ENCODE measurements at places on chromosomes 11 and 22. TPM values are rescaled to one million over a fixed set of nuclear protein-coding genes. Genes with fewer than 3 reads are reported as not detected.

GRCh38 chr22:19120829-19121630, 1.2 kb downstream of the DGCR2 start:
- peak overlapping the region; percentile 95 for H3K27ac ChIP-seq
- no peaks in the 10 kb centered on the region for H3K27me3 ChIP-seq
- H3K4me3 ChIP-seq = peak overlapping the region; percentile 88
- peak; percentile 15 for DNase-seq
- peaks cover 40% of the 10 kb centered on the region for H3K4me1 ChIP-seq

GRCh38 chr11:21861314-21861713, 331.6 kb upstream of the ANO5 start:
- no peak for DNase-seq
- H3K27me3 ChIP-seq = no peaks in the 10 kb centered on the region
- no peaks in the 10 kb centered on the region for H3K36me3 ChIP-seq
- no peak overlapping the region for H3K27ac ChIP-seq

- H3K4me1 ChIP-seq = peaks cover 15% of the 10 kb centered on the region
- H3K36me3 ChIP-seq = peaks cover 47% of the 10 kb centered on the region
- DNase-seq = peak; percentile 83
- no peak overlapping the region for H3K4me3 ChIP-seq
Measured at GRCh38 chr22:37626144-37626543, 13.3 kb upstream of the SH3BP1 start.

GRCh38 chr22:35554297-35554845, 13.7 kb downstream of the RASD2 start:
- no peak overlapping the region for H3K27ac ChIP-seq
- H3K27me3 ChIP-seq = no peaks in the 10 kb centered on the region
- H3K4me3 ChIP-seq = no peak overlapping the region
- peaks cover 3% of the 10 kb centered on the region for H3K4me1 ChIP-seq
- no peak for DNase-seq

GRCh38 chr22:50260801-50261614, 475 bp downstream of the MAPK12 start:
- H3K27me3 ChIP-seq = no peaks in the 10 kb centered on the region
- peak overlapping the region; percentile 62 for H3K4me3 ChIP-seq
- peak overlapping the region; percentile 68 for H3K27ac ChIP-seq
- no peak for DNase-seq

DNA sequence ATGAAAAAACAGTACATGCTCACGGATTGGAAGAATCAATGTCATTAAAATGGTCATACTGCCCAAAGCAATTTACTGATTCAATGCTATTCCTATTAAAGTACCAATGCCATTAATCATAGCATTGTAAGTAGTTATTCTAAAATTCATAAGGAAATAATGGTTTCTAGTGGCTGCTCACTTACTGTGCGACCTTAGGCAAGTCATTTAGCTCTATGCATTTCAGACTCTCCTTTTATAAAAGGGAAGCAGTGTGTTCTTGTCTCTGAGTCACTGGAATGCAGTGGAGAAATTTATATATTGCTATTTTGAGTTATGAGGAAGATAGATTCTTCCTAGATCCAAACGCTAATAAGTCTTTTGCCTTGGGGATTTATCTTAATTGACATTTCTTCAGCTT, 174.8 kb downstream of the KCNA4 start:
- no peak for DNase-seq
- no peak overlapping the region for H3K4me3 ChIP-seq
- no peak overlapping the region for H3K27ac ChIP-seq
- no peaks in the 10 kb centered on the region for H3K27me3 ChIP-seq

DNA sequence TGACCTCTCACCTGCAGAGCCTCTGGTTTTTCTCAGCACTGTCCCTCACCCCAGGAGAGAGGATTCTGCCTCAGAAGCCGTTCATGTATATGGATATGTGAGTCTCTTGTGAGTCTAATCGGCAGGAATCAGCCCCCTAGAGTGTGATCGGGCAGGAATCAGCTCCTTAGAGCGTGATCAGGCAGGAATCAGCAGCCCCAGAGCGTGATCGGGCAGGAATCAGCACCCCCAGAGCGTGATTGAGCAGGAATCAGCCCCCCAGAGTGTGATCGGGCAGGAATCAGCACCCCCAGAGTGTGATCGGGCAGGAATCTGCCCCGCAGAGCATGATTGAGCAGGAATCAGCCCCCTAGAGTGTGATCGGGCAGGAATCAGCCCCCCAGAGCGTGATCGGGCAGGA, 80.0 kb upstream of the EIF3D start:
- no peak overlapping the region for H3K27ac ChIP-seq
- no peak for DNase-seq
- H3K36me3 ChIP-seq = no peaks in the 10 kb centered on the region
- no peak overlapping the region for H3K4me3 ChIP-seq
- H3K4me1 ChIP-seq = no peaks in the 10 kb centered on the region

DNA sequence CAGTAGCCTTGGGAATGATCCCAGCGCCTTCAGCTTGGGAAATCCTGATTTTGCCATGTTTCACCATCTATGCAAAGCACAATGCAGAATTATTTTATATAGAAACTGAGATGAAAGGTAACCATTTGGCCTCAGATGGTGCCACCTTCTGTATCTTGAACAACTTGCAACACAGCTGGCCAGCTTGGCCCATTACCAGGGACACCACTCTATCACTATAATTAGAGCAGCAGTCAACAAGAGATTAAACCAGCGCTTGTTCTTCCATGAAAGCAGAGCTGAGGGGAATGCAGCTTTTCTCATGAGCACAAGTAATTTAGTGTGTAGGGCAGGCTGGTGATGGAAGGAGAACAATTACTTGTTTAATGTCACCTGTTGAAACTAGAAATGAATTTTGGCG, 6.7 kb upstream of the ZDHHC13 start:
- DNase-seq = peak; percentile 61
- no peak overlapping the region for H3K27ac ChIP-seq
- no peaks in the 10 kb centered on the region for H3K27me3 ChIP-seq
- no peaks in the 10 kb centered on the region for H3K36me3 ChIP-seq

DNA sequence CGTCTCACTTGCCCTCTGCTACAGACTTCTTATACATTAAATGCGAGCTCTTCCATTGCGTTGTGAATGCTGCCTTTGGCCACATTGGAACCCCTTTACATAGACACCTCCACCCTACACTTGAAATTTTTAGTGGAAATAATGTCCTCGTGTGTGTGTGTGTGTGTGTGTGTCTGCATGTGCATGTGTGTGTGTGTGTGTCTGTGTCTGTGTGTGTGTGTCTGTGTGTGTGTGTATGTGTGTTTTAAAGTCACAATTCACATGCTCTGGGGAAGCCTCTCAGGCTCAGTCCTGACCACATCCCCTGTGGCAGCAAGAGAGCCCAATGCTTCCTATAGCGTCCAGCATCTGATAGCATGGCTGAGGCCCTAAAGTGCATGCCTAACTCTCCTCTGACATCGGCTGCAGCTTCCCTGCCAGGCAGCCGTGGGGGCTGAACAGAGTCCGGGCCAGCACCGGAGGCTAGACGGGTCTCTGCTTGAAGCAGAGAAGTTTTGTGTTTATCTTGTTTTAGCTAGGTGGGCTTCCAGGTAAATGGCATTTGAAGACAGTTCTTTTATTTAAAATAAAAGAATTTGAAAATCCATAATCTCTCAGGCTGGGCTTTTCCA, 64.5 kb upstream of the EMID1 start:
- H3K27me3 ChIP-seq = no peaks in the 10 kb centered on the region
- H3K27ac ChIP-seq = no peak overlapping the region
- no peak for DNase-seq
- H3K36me3 ChIP-seq = peaks cover 7% of the 10 kb centered on the region
- peaks cover 12% of the 10 kb centered on the region for H3K4me1 ChIP-seq

DNA sequence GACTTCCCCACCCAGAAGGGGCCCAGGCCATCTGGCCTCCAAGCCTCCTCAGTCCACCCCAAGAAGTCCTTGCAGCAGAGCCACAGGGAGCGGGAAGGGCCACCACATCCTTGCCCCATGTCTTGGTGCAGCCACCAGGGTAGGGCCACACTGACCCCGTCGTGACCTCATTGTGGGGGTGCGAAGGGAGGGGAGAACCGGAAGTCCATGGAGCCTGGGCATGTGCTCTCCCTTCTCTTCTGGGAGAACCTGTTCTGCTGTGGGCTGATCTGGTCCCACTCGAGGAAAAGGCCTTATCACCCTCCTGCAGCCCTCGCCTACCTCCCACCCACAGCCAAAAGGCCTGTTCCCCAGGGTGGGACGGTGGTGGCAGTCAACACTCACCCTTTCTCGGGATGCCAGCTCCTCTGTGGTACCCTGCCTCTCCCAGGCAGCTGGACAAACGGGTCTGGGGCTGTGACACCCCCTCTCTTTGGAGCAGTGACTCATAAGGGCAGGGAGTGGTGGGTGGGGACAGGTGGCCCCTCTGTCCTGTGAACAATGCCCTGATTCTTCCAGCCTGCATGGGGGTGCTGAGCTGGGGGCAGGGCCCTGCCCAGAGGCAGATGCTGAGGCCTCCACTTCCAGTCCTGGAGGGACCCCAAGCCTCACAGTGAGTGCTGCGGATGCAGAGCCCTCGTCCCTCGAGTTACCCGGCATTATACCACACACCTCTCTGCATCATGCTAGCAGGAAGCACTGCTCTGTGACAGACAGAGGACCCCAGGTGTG, 14.6 kb upstream of the CTSD start:
- no peak for DNase-seq
- H3K27me3 ChIP-seq = peaks cover 9% of the 10 kb centered on the region
- no peaks in the 10 kb centered on the region for H3K36me3 ChIP-seq
- no peaks in the 10 kb centered on the region for H3K4me1 ChIP-seq
- H3K27ac ChIP-seq = no peak overlapping the region

- H3K27me3 ChIP-seq = no peaks in the 10 kb centered on the region
- peaks cover 13% of the 10 kb centered on the region for H3K4me1 ChIP-seq
Measured at GRCh38 chr11:133940034-133940433, 16.7 kb downstream of the IGSF9B start.

DNA sequence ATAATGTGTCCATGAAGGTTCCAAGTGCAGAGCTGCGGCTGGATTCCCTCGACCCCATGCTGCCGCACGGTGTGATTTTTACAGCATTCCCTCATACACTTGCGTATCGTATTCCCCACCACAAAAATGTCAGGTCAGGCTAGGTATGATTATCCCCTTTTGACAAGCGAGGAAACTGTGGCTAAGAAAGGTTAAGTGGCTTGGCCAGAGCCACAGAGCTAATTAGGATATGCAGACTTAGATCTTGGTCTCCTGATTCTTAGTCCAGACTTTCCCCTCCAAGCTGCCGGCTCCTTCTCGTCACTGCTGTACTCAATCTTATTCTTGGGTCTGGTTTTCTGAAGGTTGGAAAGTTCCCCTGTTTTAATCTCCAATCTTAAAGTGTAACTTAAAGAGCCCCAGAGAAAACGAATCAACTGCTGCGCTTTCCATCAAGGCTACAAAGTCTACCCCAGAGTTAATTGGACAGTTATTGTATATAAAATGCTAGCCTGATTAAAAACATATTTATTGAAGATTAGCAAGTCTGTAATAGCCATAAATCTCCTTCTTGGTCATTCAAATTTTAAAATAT, 176.6 kb downstream of the ADAMTS15 start:
- H3K4me3 ChIP-seq = no peak overlapping the region
- H3K4me1 ChIP-seq = no peaks in the 10 kb centered on the region
- H3K36me3 ChIP-seq = no peaks in the 10 kb centered on the region
- no peaks in the 10 kb centered on the region for H3K27me3 ChIP-seq
- no peak overlapping the region for H3K27ac ChIP-seq

DNA sequence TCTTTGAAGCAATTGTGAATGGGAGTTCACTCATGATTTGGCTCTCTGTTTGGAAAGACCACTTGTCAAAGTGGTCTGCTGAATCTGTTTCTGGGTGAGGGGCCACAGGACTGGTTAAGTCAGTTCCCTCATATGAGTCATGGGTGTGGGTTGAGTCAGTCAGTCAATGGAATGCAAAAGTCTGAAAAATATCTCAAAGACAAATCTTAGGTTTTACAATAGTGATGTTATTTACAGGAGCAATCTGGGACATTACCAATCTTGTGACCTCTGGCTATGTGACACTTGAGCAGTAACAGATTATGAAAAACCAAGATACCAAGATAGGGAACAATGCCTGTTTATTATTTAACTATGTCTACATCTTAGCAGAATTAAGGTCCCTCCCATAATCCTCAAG, 311.6 kb downstream of the AASDHPPT start:
- H3K27ac ChIP-seq = no peak overlapping the region
- no peaks in the 10 kb centered on the region for H3K36me3 ChIP-seq
- DNase-seq = no peak
- H3K27me3 ChIP-seq = no peaks in the 10 kb centered on the region
- H3K4me3 ChIP-seq = no peak overlapping the region
- no peaks in the 10 kb centered on the region for H3K4me1 ChIP-seq

DNA sequence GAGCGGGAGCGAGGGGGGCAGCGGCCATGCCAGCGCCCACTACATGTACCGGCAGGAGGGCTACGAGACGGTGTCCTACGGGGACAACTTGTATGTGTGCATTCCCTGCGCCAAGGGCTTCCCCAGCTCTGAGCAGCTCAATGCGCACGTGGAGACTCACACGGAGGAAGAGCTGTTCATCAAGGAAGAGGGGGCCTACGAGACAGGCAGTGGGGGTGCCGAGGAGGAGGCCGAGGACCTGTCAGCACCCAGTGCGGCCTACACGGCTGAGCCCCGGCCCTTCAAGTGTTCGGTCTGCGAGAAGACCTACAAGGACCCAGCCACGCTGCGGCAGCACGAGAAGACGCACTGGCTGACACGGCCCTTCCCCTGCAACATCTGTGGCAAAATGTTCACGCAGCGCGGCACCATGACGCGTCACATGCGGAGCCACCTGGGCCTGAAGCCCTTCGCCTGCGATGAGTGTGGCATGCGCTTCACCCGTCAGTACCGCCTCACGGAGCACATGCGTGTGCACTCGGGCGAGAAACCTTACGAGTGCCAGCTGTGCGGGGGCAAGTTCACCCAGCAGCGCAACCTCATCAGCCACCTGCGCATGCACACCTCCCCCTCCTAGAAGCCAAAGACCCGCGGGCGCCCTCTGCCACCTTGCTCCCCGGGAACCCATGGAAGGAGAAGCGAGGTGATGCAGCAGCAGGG, 20.9 kb upstream of the TMEM191C start:
- H3K4me3 ChIP-seq = no peak overlapping the region
- H3K27me3 ChIP-seq = no peaks in the 10 kb centered on the region
- H3K4me1 ChIP-seq = peaks cover 5% of the 10 kb centered on the region
- H3K27ac ChIP-seq = no peak overlapping the region

DNA sequence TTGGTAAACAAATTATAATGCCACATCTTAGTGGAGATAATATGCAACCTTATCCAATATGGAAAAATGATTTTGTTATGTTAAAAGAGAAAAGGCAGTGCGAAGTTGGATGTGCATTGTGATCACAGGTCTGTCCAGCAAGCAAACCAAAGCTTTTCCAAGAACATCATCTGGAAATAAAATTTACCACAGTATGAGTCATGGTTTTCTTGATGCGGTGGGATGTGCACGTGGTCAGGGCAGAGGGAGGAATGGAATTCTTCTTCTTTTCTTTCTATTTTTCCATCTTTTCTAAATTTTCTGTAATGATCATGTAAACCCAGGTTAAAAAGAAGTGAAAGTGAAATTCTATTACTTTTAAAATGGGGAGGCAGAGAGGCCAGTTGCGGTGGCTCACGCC, 169.8 kb downstream of the C11orf91 start:
- H3K4me3 ChIP-seq = no peak overlapping the region
- H3K27me3 ChIP-seq = no peaks in the 10 kb centered on the region
- no peak overlapping the region for H3K27ac ChIP-seq
- no peak for DNase-seq

MRGPRE gene
- 0.89 TPM for total RNA-seq

PARVB gene
- 65.7 TPM for total RNA-seq

CDC45 gene
- not detected for total RNA-seq

GGTLC3 gene
- not detected for total RNA-seq

IGSF9B gene
- 48.7 TPM for total RNA-seq

ZNRD2 gene
- total RNA-seq = 23.7 TPM

OR8G1 gene
- not detected for total RNA-seq

KIF18A gene
- 0.38 TPM for total RNA-seq

RHOD gene
- 40.3 TPM for total RNA-seq

SMC1B gene
- total RNA-seq = not detected

XKR3 gene
- total RNA-seq = not detected
